ENCODE measurements at places on chromosomes 11 and 22.

DNA sequence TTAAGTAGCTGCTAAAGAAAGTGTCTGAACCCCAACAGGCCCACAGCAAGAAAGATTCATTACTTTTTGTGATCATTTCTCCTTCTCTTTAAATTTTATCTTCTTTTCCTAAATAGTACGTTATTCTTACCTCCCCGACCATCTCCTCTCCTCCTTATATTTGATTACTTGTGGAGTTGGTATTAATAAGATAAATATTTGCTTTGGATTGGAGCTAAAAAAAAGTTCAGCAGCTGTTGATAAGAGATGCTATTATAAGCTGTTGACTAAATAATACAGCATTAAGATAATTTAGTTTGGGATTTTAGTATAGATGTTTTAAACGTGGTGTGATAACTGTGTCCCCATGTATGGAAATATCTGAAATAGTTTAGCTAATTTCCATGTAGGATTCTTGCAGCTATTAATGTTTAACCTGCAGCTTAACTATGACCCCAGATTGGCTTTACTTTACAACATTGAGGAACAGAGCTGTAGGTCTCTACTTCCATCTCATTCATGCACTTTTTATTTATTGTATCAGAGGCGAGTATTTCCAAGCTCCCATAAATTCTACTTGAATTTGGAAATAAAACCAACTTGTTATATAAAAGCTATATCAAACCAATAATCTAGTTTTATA lies 37.8 kb downstream of the ZNF143 start:
- DNase-seq = no peak

DNA sequence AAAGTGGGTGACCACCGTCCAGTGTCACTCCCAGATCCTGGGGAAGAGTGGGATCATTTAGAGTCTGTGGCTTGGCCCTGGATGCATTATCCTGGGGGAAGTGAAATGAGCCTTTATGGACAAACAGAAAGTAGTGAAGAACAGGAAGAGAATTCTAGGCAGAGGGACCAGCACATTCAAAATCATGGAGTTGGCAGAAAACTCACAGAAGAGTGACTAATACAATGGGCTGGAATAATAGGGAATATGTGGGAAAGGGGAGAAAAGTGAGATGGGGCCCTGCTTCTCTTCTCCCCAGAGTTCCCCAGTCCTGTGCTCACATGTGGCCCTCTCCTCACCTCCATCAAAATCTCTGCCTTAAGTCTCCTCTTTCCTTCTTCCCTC lies 84.3 kb downstream of the CCDC81 start:
- DNase-seq = no peak

DNA sequence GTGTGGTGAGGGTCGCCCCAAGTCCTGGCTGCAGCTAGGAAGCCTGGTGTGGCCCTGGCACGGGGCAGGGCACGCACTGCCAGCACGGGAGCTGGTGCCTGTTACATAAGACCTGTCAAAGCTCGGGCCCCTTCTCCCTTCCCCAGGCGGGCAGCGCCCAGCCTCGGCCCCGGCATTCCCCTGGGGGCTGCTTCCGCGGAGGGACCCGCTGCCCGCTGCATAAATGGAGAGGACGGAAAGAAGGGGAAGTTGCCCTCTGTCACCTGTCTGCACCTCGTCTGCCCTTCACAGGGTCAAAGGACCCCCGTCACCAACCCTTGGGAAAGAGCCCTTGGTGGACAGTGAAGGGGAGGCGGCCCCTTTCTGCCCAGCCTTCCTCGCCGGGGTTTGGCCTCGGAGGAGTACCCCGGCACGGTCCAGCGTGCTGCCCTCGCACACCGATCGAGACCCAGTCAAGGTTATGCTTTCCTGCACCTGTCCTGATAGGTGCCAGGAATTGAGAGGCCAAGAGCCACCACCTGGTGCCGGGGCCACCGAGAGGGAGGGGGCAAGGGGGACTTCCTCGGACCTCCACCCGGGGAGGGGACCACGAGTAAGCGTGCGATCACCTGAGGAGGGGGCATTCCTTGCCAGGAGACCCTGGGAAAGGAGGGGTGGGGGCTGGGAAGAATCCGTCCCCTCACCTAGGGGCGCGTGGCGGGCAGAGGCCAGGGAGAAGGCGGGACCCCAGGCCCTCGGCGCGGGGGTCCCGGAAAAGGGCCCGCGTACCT lies 16.8 kb upstream of the MFRP start:
- DNase-seq = peak; percentile 18

DNA sequence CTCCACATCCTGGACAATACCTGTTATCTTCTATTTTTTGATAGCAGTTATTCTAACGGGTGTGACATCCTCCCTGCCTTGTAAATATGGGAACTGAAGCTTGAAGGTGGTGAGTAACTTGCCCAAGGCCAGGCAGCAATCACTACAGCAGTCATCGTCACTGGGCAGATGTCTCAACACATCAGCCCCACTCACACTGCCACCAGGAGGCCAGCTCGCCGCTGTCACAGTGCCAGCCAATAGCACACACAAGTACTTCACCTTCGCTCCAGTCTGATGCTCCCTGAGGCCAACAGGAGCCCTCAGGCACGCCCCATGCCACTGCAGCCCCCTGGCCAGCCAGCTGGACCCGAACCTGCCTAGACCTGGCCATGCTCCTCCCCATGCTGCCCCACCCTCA lies 4.9 kb upstream of the TTLL1 start:
- DNase-seq = peak; percentile 54

- DNase-seq = no peak
Observed at GRCh38 chr11:110679323-110679975, 32.8 kb downstream of the ARHGAP20 start.

GRCh38 chr11:77732143-77732542 lies 88.4 kb downstream of the RSF1 start:
- no peak for DNase-seq

GRCh38 chr22:36149441-36149840 lies 11.1 kb downstream of the APOL3 start:
- DNase-seq = no peak

DNA sequence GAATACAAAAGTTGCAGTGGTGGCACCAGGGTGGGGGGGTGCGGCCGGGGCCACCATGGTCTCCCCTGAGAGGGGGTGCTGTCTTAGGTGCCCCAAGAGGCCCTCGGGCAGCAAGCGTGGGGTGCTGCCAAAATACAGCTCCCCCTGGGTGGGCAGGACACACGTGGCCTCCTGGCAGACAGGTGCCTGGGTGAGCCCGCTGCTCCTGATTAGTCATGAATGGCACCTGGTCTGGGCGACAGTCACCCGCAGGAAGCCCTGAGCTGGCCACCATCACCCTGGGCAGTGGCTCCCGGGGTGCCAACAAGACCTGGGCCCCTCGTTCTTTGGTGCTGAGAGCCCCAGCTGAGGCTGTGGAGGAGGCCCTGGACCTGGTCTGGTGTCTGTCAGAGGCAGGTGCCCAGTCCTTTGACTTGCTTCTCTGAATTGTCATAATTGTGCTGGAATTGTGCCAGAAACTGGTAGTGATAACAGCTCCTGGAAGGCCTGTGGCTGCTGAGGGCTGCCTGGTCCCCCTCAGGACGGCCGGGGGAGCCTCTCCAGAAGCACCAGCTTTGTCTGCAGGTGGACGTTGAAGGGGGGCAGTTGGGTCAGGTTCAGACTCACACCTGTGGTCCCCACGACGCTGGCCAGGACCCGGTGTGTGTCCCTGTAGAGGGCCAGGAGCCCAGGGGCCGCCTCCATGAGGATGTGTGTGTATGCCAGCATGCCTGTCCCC lies 14.8 kb downstream of the ALG12 start:
- DNase-seq = no peak

DNA sequence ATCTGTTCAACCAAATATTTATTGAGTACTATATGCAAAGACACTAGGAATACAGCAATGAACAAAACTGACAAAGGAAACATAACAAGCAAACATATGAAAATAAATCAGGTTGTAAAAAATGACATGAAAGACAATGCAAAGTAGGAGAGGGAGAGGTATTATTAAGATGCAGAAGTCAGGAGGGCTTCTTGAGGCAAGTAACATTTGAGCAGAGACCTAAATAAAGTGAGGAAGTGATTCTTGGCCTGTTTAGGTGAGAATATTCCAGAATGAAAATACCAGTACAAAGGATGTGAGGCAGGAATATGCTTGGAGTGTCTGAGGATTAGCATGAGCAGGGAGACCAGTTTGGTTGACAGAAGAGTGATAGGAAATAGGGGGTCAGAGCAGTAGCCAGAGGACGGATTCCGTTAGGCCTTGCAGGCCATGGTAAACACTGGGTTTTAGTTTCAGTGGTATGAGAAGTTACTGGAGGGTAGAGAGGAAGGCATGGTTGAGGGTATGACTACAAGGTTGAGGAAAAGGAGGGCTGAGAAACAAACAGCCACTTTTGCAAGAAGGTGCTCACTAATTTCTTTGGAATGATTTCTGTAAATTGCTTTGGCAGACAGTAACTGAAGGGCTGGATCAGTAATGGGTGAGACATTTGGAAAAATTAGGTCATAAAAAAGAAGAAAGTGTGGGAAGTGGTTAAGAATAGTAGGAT lies 191.9 kb downstream of the SWAP70 start:
- no peak for DNase-seq

DNA sequence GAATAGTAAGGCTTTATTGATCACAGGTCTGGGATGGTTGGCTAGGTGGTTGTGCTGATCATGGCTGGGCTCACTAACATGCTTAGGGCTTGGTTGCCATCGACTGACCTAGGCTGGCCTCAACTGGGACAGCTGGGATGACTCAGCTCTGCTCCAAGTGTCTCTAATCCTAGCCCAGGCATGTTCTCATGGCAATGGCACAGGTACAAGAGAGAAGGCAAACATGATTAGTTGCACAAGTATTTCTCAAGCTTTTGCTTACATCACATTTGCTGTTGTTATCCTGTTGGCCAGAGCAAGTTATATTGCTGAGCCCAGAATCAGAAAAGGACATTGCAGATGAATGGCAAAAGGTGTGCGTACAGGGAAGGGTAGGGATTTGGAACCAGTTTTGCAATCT lies 68.5 kb upstream of the SLC35C1 start:
- no peak for DNase-seq

GRCh38 chr22:30253205-30253852 lies 6.8 kb upstream of the LIF start:
- DNase-seq = no peak

GRCh38 chr22:40823426-40823825 lies 4.3 kb upstream of the SLC25A17 start:
- DNase-seq = no peak

DNA sequence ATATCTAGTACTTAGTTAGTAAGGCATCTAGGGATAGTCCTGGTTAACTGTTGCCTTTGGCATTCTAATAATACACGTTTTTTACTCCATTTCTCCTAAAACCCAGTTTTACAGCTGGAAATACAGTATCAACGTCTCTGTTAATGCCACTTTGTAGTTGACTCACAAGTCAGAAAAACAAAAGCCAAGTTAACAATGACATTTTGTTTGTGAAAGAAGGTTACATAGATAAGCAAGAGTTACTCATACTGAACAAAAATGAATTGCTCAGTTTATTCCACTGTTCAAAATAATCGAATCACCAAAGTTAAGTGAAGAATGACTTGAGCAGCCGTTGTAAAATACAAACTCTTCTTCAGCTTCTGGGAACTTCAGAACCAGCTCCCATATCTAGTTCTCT lies 540.3 kb downstream of the ETS1 start:
- DNase-seq = no peak

DNA sequence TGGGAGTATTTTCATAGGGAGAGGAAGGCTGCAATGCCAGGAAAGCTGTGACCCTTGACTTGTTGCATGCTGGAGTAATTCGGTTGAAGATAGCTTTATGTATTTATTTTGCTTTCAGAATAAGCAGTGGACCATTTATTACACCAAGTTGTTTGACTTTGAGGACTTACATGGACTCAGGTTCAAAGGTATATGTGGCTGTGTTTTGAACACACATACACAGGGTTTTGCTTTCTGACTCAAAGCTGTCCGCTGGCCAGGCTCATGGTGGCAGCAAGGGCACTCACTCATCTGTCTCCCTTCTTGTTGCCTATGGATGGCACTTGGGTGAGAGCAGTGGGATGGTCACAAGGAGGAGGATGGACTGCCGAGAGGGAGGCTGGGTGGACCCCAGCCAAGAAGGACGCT lies 6.5 kb downstream of the TIMP3 start:
- no peak for DNase-seq

DNA sequence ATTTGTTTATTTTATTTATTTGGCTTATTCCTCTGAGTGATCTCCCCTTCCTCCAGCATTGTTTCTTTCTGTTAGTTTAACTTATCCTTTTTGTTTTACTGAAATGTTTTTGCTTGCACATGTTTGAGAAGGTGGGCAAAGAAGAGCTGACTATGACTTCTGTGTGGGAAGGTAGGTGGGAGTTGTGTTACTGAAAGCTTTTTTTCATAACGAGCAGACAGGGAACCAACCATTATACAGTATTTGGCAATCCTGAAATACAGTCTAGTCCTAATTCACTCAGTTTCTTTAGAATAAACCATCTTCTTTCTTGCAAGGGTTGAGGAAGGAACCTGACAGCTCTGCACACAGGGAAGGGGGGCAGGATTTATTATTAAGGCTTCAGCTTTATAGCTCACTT lies 37.0 kb upstream of the PAK1 start:
- no peak for DNase-seq

GRCh38 chr22:20577045-20577444 lies 69.6 kb downstream of the MED15 start:
- DNase-seq = no peak

DNA sequence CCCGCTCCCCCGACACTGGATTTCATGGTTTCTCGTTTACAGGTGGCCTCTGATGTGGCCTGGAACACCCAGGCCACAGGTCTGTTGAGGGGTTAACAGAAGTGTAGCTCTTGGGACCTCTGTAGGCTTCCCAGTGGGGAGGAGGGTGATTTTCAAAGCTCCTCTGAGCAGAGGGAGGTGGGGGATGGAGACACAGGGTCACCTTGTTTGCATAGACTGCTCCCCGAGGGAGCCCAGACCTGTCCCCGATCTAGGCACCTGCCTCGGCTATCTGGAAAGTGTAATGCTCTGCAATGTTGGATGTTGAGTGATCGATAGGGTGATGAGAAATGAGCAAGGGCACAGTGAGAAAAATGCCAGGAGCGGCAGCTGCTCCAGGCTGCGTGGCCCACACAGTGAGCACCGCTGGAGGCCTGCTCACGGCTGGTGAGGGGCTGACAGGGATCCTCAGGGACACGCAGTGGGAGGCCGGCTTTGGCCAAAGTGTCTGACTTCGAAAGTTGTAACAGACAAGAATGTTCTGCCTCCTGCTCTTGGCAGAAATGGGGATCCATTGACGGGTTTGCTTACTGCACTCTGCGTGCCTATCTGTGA lies 594.1 kb downstream of the BRD1 start:
- DNase-seq = no peak

DNA sequence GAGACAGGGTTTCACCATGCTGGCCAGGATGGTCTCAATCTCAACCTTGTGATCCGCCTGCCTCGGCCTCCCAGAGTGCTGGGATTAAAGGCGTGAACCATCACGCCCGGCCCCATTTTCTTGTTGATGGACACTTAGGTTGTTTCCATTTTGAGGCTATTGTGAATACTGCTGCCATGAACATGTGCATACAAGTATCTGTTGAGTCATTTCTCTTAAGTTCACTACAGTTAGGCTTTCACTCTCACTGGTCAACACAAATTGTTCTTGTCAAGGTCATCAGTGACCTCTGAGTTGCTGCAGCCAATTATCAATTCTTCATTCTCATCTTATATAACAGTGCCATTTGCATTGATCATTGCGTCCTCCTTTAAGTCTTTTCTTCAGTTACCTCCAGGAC lies 13.0 kb upstream of the ZBTB44 start:
- DNase-seq = no peak

All from ELF-1 (cell line).